Stimulated activated CD4-positive, alpha-beta T cell treated with anti-CD3 and anti-CD28 coated beads, Interleukin-15, amount 100 ng/mL, for 48 hours (primary cell): ENCODE measurements at places on chromosomes 3 and 15.

- DNase-seq = no peak
Measured at GRCh38 chr3:11591391-11592282, 52.1 kb downstream of the VGLL4 start.

- no peak for DNase-seq
Measured at GRCh38 chr15:70867911-70868467, 14.0 kb upstream of the LARP6 start.

DNA sequence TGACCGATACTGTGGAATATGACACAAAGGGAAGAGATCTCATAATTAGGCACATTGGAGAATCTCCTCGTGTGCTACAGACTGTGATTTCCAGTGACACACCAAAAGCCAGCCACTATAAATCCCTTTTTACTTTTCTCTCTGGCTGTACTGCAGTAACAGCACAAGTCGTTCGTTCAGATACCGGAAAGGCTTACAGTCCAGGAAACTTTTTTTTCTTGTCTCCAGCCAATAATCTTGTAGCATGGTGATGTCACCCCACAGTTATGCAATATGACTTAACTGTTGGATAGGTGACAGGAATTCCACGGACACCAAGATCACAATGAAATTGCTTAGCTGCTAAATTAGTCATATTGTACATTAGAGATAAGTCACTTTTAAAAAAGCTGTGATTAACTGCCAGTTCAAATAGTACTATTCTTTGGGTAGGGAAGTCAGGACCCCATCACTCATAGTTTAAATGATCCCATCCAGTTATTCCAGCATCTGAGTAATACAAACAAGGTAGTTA, 36.3 kb upstream of the TSC22D2 start:
- no peak for DNase-seq

GRCh38 chr3:18111796-18112232, 313.3 kb downstream of the SATB1 start:
- no peak for DNase-seq
